ENCODE measurements at places on chromosomes 7 and 10.
A peak's percentile ranks its signal among the peaks of the same experiment; 100 is the strongest.

- no peak for DNase-seq
- H3K4me1 ChIP-seq = no peaks in the 10 kb centered on the region
- H3K27ac ChIP-seq = no peak overlapping the region
- H3K4me3 ChIP-seq = no peak overlapping the region
Measured at GRCh38 chr10:8637640-8638039, 583.2 kb downstream of the GATA3 start.

DNA sequence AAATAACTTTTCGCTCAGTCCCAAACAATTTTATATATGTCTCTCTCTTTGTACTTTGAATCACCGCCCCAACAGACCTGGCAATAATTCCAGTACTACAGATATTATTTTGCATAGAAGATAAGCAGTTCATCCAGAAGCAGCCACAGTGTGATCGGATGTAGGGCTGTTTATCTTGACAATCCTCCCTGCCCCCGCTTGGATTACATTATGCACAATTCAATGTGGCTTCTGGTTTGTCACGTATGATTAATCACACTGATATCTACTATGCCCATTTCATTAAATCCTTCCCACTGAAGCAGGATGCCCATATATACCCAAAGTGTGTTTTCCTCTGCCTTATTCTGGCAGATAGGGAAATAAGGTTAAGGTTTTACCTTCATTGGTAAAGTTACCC, 115.2 kb downstream of the PDE1C start:
- H3K4me3 ChIP-seq = no peak overlapping the region
- no peaks in the 10 kb centered on the region for H3K36me3 ChIP-seq
- H3K4me1 ChIP-seq = no peaks in the 10 kb centered on the region
- DNase-seq = no peak

DNA sequence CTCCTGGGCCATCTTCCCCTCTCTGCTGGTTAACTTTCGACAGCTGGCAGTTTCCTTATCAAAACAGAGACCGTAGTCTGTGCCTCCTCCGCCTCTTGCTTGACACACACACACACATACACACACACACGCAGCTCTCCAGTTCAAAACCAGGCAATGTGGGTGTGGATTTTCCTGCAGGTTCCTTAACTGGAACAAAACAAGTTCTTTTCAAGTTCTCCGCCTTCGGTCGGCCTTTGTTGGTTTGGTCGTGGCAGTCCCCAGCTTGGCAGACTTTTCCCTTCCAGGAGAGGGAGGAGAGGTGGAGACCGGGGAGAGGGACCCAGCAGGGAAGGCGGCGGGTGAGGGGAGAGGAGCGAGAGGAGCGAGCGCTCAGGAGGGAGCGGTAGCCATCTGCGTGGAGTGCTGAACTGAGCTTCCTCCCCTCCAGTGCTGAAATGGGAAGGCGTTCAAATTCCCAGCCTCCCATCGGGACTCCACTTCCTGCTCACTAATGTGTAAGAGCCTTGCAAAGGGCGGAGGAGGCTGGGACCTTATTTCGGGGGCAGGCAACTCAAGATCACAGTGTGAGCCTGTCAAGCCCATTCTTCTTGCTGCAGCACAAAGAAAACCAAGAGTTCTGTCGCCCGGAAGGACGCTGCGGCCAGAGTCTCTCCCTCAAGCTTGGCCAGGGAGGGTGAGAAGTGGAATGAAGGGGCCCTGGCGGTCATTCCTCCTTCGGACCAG, 120.6 kb downstream of the PRPF18 start:
- H3K4me3 ChIP-seq = peak overlapping the region; percentile 41
- no peaks in the 10 kb centered on the region for H3K27me3 ChIP-seq
- H3K27ac ChIP-seq = peak overlapping the region; percentile 43
- no peaks in the 10 kb centered on the region for H3K36me3 ChIP-seq
- DNase-seq = peak; percentile 85

GRCh38 chr10:51108406-51108805, 34.1 kb downstream of the PRKG1 start:
- no peak overlapping the region for H3K4me3 ChIP-seq
- H3K4me1 ChIP-seq = peaks cover 3% of the 10 kb centered on the region
- H3K36me3 ChIP-seq = no peaks in the 10 kb centered on the region
- DNase-seq = no peak
- no peak overlapping the region for H3K27ac ChIP-seq
